Karpas-422 (cell line): ENCODE measurements at places on chromosomes 11 and 22. TPM values are rescaled to one million over a fixed set of nuclear protein-coding genes. Genes with fewer than 3 reads are reported as not detected.

NTM gene
- not detected in 2 replicates for total RNA-seq

DNA sequence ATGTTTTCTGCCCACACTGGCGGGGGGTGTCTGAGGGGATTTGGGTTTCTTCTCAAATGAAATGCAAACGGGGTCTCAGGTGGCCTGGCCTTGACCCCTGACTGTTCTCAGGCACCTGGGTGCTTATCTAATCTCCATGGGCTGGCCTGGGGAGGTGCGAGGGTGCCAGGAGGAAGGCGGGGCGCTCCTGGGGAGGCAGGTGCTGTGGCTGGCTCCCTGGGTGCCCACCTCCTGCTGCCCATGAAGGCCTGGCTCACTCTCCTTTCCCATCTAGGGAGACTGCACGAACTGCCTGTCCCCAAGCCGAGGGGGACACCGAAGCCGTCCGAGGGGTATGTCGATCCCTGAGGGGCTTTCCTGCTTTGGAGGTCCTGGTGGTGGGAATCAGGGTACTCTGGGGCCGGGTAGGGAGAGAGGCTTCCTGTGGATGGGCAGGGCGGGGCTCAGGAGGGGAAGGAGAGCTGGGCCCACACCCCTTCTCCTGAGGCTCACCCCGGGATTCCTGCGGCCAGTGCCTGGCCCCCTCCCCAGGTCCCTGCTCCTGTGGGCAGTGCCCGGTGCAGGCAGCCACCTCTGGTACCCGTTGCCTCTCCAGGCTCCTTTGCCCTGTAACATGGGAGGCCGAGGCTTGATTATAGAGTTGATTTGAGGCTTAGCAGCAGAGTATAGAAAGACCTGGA, 18.4 kb downstream of the MICALL1 start:
- DNase-seq = no peak

TRIM51 gene
- not detected in 2 replicates for total RNA-seq

- no peak for DNase-seq
These were observed 115.9 kb upstream of the CRYBB3 start for GRCh38 chr22:25083807-25084200.

- DNase-seq = no peak
These were observed 2.7 kb upstream of the HBG2 start for GRCh38 chr11:5257296-5257695.

DNA sequence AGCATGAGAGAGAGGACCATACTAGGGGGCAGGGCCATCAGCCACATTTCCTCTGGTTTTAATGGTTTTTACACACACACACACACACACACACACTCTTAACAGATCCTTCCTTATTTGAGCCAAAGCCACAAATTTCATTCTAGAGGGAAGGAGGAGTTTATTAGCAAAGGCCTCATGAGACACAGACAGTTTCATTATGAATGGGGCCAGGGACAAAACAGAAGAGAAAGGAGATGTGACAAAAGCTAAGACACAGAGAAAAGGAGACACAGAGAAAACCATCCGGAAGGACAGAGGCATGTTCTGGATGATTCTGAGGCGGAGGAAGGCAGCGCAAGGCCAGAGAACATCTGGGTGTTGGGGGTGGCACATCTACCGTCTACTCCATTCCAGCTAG, 32.2 kb upstream of the ARFGAP3 start:
- no peak for DNase-seq

DNA sequence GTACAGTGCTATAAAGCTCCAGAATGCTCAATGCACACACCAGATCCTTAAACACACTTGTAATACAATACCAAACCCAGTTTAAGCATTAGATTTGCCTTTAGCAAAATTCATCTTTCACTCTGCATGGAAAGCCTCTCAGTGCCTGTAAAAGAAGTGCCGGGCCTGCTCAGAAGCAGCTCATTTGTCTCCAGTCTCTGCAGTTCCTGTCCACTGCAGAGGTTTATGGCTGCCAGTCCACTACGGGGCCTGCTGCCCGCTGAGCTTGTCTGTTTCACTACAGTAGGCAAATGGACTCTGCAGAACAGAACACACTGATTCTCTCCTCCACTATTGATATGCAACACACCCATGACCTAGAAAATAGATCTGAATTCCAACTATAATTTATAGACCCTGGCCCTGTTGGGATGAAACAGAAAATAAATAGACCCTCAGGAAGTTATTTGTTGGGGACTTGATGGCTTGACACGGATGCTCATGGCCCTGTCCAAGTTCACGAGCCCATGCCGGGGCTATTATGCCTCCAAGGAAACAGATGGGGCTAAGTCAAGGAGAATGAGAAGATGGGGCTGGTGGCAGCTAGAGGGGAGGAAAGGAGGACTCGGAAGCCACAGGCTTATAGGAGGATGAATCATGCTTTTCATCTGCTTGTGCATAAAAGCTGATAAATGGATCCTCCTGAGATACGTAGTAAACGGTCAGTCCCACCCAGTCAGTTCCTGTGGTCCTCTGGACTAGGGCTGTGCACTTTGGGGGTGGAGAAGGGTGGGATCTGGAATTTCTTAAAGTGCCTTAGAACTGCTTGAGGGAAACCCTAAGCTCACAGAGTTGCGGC, 416.8 kb upstream of the TENM4 start:
- no peak for DNase-seq

DNA sequence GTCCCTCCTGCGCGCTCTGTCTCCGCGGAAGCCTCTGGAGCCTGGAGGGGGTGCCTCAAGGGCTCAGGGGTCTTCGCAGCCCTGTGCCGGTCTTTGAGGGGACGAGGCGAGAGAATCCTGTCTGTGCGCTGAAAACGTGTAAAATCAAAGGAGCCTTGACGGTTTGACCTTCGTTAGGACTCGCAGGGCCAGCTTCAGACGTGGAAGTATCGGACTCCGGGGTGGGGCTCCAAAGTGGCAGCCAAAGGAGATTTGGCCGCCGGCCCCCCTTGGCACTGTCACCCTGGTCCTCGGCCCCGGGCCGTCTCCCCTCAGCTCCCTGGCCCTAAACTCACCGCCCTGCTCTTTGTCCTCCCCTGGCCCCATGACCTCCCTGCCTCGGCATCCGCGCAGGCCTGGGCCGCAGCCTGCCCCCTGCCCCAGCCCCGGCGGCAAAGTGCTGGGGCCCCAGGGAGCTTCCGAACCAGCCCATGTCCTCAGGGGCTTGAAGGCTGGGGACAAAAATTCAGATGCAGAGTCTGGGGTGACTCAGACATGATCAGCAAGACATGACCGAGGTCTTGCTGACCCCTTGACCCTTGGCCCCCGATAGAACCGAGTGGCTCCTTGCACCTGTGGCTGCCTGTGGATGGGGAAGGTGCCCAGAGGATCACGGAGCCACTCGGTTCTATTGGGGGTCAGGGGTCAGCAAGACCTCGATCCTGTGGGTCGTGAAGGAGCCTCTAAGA, 6.9 kb upstream of the PHRF1 start:
- no peak for DNase-seq

OR56A1 gene
- not detected in 2 replicates for total RNA-seq

DNA sequence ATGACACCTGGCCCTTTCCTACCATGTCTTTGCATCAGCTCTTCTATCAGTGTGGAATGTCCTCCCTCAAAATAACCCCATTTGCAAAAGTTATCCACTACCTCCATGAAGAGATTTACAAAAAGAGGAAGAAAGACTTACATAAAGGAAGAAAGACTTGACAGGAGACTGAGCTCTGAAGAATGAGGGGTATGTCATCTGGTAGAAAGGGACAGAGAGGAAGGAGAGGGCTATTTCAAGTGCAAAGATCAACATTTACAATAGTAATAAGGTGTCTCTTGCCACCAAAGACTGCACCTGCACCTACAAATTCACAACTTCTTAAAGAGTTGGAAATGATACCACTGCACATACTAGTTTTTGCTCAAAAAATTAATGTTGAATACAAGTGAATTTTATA, 18.2 kb downstream of the PAK1 start:
- no peak for DNase-seq

- DNase-seq = peak; percentile 82
These were observed 17.4 kb upstream of the YWHAH start for GRCh38 chr22:31926969-31927368.
